Posterior vena cava (tissue), 2 donors: ENCODE measurements at places on chromosomes 3 and 15. TPM values are rescaled to one million over a fixed set of nuclear protein-coding genes. Genes with fewer than 3 reads are reported as not detected.

ARHGEF26 gene
- total RNA-seq: 24.9 TPM

DNA sequence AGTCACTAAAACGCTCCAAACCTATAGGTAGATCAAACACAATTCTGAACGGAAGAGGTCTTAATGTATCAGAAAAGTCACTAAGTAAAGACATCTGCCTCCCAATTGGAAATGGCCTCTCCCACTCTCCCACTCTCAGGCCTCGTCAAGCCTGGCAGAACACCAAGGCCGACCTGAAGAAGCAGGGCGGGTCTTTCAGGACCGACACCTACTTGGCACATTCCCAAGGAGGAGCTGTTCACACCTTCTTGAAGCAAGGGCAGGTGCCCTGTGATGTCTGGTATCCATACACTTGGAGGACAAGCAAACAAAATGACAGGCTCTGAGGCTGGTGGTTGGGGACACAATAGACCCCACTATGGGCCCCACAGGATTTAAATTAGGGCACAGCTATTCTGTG is 30.0 kb downstream of the XXYLT1 start:
- peak; percentile 67 for DNase-seq

PTPRG gene
- total RNA-seq: 80.4 TPM

DNA sequence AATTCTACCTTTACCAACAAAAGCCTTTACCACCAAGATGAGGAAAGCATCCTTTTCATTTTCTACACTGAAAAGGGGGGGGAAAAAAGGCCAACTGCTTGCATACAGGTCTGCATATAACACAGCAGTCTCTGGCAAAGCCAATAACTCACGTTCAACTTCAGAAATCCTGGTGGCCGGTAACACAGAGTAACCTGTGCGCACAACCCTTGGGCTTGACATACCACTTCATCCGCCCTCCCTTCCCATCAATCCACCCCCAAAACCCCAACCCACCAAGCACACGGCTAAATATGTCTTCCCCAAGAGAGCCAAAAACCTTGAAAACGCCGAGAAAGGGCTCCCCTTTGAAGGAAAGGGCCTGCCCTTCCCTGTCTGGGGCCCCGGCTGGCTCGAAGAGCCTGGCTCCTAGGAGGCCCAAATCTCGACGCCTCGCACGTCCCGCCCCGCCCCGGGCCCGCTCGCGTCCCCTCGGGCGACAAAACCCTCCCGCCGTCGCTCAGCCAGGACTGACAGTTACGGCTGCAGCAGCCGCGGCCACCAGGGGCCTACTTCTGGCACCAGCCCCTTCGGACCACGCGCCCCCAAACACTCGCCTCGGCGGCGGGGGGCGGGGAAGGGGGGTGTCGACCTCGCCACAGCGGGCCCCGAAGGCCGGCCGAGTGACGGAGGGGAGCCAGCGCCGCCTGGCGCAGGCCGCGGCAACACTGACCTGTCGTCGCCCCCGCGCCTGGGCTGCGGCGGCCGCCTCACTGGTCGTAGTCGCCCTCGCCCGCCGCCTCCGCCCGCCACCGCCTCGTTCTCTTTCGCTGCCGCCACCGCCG is 835 bp downstream of the UBE3A start:
- DNase-seq: peak; percentile 85

DNA sequence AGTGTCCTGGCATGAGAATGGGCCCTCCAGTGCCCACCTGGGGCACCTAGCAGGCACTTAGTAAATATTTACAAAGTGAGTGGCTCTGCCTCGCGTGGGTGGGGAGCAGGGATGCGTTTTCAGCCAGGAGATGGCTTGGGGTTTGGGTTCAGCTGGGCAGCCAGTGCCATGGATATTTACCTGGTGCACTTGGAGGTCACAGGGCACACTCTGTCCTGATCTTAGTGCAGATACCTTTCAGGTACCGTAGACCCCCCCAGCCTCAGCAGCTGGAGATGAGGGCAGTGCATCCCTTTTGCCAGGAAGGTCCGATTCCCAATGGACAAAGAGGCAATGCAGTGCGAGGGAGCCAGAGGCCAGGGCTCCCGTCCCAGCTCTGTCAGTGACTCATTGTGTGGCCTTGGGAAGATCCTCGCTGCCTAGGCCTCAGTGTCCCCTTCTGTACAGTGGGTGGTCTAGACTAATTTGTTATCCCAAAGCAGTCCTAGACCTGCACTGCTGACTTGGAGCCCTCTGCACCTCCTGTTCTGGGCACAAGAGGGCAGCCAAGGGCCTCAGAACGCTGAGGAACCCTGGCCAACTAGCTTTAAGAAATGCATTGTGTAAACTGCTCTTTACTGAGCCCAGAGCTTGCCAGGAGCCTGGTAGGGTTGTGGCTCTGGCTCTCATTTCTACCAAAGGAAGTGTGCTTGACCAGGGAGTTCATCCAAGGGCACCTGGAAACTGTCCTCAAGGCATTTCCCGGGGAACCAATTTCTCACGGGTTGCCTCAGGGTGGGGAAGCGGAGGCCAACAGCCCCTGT is 16.0 kb downstream of the HDAC11 start:
- peak; percentile 93 for DNase-seq

TFG gene
- 67.7 TPM for total RNA-seq

HIGD2B gene
- total RNA-seq: not detected

MAN2C1 gene
- total RNA-seq: 122 TPM

- DNase-seq: peak; percentile 91
Measured at GRCh38 chr3:50170689-50171088, 15.6 kb downstream of the SEMA3F start.

DNA sequence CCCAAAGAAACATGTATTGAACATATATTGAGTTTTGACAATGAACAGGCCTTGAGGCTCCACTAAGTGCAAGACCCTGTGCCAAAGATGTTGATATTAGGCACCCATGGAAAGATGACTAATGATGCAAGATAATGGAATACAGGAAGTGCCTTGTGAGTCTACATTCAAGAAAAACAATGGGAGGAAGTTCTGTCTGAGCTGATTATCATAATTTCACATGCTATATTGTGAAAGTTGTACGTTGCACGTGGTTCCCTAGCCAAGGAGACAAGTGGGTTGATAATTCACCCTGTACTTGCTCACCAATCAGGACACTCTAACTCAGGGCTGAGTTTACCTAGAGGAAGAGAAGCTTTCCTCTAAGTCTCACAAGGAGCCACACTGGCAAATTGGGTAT is 186.9 kb upstream of the STAC start:
- no peak for DNase-seq

DNA sequence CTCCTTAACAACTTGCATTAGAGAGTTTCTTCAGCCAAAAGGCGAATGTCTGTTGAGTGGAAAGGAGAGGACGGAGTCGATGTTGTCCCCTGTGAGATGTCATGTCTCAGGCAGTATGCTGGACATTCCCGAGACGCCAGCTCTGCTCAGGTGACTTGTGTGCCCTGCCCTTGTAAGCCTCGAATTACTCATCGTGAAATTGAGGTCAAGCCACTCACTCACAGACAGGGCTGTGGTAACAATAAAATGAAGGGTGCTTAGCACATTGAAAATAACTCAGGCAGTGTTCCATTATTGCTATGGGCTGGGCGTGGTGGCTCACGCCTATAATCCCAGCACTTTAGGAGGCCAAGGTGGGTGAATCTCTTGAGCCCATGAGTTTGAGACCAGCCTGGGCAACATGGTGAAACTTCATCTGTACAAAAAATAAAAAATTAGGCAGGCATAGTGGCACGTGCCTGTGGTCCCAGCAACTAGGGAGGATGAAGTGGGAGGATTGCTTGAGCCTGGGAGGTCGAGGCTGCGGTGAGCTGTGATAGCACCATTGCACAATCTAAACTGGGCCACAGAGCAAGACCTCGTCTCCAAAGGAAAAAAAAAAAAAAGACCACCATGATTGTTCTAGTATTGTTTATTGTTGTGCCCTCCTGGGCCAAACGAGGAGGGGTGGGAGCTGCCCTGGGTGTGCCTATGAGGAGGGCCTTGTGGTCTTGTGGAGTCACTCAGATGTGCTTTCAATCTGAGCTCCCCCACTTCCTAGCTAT is 214.4 kb downstream of the THSD4 start:
- no peak for DNase-seq

MUSTN1 gene
- total RNA-seq: 78.5 TPM

- DNase-seq: peak; percentile 81
Measured at GRCh38 chr3:3800080-3800455, 837 bp downstream of the LRRN1 start.

- DNase-seq: no peak
Measured at GRCh38 chr3:139230391-139230790, 113.4 kb upstream of the MRPS22 start.

DNA sequence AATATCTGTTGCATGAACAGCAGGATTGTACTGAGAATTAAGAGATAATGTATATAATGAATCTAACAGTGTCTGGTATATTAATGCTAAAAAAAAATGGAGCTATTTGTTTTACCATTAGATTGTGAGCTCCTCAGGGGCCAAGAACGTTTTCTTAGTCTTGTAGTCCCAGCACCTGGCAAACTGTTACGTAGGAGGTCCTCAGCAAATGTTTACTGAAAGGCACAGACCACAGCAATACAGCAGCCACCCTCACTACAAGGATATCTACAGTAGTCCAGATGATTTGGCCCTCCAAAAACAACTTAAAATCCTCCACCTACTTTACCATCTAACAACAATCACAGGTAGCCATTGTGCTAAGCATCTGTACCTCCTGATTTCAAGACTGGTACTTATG is 59.7 kb downstream of the MSL2 start:
- no peak for DNase-seq

ROPN1B gene
- not detected for total RNA-seq

- no peak for DNase-seq
Measured at GRCh38 chr15:98070137-98070536, 109.6 kb downstream of the ARRDC4 start.

DPPA4 gene
- not detected for total RNA-seq

CLDN18 gene
- total RNA-seq: not detected

DOCK3 gene
- 0.60 TPM for total RNA-seq

C2CD4B gene
- total RNA-seq: 1.1 TPM

GRCh38 chr3:187648177-187648576 is 22.0 kb downstream of the SST start:
- no peak for DNase-seq

DISP2 gene
- 0.05 TPM for total RNA-seq

DNA sequence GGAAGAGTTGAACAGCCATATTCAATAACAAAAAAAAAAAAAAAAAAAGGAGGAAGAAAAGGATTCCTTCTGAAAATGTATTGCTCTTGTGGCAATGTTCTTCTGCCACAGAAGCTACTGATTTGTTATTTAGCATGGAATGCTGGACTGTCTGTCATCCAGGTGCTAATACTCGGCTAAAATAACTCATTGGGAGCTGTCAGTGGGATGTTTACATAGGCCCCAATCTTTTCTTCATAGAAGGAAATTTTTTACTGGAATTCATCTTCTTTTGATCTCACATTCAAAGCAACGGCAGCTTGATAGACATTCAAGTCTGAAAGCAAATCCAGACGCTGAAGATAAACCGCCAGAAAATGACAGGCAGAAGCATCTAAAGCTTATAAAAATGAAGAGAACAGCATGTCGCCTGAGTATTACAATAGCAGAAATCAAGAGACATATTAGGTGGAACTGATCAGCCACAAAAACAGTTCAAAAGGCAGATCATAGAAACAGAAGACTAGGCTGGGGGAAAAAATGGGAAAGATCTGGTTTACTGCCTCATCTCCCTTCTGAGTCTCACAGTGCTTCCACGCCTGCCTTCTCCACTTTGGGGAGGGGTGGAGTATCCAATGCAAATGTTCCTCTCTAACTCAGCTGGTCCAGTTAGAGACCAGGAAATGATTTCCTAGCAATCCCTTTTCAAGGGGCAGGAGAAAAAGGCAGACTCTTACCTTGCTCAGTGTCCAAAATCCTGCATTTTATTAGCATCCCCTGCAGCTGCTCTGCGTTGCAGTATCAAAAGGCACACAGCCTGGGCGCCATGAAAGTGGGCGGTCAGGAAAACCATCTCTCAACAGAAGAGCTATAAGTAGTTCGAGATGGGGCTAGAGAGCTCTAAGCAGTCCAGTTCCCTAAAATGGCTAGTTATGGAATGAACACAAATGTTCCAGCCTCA is 451.9 kb downstream of the FOXP1 start:
- no peak for DNase-seq

UCN2 gene
- not detected for total RNA-seq

- no peak for DNase-seq
Measured at GRCh38 chr3:151135541-151136337, 50.3 kb downstream of the MED12L start.

- DNase-seq: no peak
Measured at GRCh38 chr3:143242101-143242500, 122.5 kb downstream of the CHST2 start.

GRCh38 chr3:67362686-67363085 is 291.7 kb downstream of the SUCLG2 start:
- DNase-seq: no peak
